ENCODE measurements at places on chromosomes 12 and 14. TPM values are rescaled to one million over a fixed set of nuclear protein-coding genes. Genes with fewer than 3 reads are reported as not detected.

PITPNM2 gene
- total RNA-seq = 17.0 TPM

NXPH4 gene
- total RNA-seq = 0.70 TPM

DCAF4 gene
- 5.5 TPM for total RNA-seq

TPH2 gene
- total RNA-seq = not detected

POLE gene
- 10.3 TPM for total RNA-seq

NKX2-8 gene
- total RNA-seq = not detected

GRCh38 chr14:43803076-43803689, 703.9 kb downstream of the FSCB start:
- DNase-seq = no peak

- no peak for DNase-seq
Measured at GRCh38 chr12:123744836-123745235, 17.3 kb upstream of the DNAH10 start.

GRCh38 chr12:15244926-15245325, 23.7 kb upstream of the RERG start:
- no peak for DNase-seq

GRCh38 chr12:2627835-2628191, 167.0 kb upstream of the FKBP4 start:
- DNase-seq = no peak

DNA sequence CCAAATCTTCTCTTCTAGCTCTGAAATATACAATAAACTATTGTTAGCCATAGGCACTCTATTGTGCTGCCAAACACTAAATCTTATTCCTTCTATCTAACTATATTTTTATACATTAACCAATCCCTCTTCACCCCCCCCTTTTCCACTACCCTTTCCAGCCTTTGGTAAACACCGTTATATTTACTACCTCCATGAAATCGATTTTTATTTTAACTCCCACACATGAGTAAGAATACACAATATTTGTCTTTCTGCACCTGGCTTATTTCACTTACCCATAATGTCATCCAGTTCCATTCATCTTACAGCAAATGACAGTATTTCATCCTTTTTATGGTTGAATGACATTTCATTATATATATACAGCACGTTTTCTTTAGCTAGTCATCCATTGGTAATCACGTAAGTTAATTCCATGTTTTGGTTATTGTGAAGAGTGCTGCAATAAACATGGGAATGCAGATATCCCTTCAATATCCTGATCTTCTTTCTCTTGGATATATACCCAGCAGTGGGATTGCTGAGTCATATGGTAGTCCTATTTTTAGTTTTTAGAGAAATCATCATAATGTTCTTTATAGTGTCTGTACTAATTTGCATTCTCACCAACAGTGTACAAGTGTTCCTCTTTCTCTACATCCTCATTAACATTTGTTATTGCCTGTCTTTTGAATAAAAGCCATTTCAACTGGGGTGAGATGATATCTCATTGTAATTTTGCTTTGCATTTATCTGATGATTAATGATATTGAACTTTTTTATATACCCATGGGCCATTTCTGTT, 34.2 kb upstream of the PLBD1 start:
- DNase-seq = no peak

- no peak for DNase-seq
Measured at GRCh38 chr14:21066882-21067502, 3.1 kb upstream of the ARHGEF40 start.

- no peak for DNase-seq
Measured at GRCh38 chr12:946631-947030, 2.9 kb downstream of the RAD52 start.

Data from Right ventricle myocardium superior (tissue), 1 donor.